ENCODE measurements at places on chromosomes 4 and X.

GRCh38 chr4:116627545-116627944 lies 457.8 kb downstream of the TRAM1L1 start:
- no peak for DNase-seq

- DNase-seq: peak; percentile 44
Measured at GRCh38 chrX:71183341-71183740, 38.7 kb downstream of the NLGN3 start.

- DNase-seq: no peak
Measured at GRCh38 chr4:174702979-174703478, 126.0 kb downstream of the GLRA3 start.

GRCh38 chrX:69493193-69493592 lies 10.9 kb upstream of the NALF2 start:
- DNase-seq: no peak

DNA sequence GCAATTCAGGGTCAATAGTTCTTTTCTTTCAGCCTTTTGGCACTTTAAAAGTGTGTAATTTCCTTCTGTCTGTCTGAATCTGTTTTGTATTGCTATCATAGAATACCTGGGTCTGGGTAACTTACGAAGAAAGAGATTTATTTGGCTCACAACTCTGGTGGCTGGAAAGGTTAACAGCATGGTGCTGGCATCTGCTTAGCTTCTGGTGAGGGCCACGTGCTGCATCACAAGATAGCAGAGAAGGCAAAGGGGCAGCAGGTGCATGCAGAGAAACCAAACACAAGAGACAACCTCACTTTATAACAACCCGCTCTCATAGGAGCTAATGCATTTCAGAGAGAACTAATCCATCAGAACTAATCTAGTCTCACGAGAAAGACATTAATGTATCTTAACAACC lies 18.8 kb downstream of the RGN start:
- DNase-seq: no peak

GRCh38 chr4:99723612-99724011 lies 66.0 kb upstream of the C4orf54 start:
- DNase-seq: peak; percentile 18

- DNase-seq: no peak
Measured at GRCh38 chr4:1019729-1020470, 8.5 kb downstream of the FGFRL1 start.

GRCh38 chr4:20868108-20868507 lies 167.8 kb downstream of the PACRGL start:
- DNase-seq: no peak

DNA sequence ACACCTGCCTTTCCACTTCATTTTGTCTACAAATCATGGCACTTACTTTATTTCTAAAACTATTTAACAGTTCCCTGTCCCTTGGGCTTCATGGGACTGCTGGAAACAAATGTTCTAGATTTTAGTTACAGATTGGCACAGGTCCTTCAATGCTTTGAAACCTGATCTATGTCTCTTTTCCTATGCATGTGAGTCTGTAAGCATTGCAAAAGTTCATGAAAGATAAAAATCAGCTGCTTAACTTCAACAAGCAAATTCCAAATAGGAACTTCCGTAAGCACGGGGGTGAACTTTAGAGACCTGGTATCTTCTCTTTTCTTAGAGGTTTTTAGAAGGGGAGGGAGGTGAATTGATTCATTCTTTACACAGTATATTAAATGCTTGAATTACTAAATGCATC lies 9.5 kb downstream of the LGI2 start:
- DNase-seq: no peak

DNA sequence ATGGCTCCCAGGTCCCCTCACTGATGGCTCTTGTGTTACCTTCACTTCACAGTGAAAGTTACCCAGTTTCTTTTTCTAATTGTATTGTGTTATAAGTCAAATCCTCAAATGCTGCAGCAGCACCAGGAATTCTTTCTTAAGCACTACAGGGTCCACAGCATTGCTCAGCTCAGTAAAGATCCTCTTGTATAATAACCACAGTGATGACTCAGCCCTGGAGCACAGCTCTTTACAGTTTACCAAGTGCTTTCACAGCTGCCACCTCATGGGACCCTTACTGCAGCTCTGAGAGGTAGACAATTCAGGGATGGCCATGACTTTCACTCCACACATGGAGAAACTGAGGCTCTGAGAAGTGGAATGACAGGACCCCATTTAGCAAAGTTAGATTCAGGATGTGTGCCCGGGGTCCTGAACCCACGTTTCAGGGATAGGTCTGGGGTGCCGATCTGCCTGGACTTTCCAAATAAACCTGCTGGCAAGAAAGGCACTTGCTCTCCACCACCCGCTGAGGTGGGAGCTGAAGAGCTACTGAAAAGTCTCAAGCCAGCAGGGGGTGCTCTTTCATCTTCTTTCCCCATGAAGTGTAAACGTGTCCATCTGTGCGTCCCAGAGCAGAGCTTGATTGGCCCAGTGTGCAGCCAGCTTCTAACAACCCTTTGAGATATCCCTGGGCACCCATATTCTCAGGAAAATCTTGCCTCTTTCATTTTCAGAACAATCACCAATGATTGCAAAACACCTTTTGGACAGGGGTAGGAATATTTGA lies 35.7 kb upstream of the GABRQ start:
- no peak for DNase-seq

DNA sequence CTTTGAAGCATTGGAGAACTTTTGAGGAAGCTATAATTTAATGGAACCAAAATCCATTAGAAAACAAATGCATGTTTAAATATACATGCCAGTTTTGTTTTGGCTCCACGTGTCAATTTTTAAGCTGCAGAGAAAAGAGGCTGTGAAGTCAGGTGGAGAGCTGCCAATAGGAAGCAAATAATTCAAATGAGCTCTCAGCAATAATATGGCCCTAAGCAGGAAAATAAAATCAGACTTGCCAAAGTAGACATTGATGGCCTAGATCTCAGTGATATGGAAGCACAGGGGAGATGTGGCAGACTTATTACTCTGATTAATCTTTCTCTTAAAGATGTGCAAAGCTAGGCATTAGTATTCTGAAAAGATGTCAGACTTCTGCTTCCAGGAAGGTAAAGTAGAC lies 769.8 kb upstream of the NDST4 start:
- no peak for DNase-seq

- no peak for DNase-seq
Measured at GRCh38 chrX:115419069-115419468, 129.6 kb downstream of the LUZP4 start.

DNA sequence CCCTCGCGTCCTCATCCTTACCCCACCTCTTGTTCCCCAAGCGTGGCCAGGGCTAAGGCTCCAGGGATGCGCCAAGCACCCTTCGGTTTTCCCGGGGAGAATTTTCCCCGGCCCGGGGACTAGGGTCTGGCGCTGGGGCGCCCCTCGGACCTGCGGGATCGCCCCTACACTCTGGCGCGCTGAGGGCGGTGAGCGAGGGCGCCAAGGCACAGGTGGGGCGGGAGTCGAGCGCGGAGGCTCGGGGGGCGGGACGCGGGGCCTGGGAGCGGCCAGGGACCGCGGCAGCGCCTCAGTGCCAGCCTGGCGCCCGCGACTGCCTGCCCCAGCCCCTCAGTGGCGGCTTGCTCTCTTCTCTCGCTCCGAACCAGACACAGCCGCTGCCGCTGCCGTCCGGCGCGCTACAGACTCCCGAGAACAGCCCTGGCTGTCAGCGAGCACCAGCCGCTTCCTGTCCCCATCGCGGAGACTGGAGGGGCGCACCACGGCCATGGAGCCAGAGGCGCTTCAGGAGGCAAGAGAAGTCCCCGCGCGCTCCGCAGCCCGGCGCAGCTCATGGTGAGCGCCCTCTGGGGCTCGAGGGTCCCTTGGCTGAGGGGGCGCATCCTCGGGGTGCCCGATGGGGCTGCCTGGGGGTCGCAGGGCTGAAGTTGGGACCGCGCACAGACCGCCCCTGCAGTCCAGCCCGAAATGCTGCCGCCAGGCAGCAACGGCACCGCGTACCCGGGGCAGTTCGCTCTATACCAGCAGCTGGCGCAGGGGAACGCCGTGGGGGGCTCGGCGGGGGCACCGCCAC lies at the start of gene DRD5:
TSS of gene DRD5 (plus strand) at position 292 of the 793 bp plus-strand sequence. CDS start at position 688, 396 bp downstream.
- peak; percentile 36 for DNase-seq

DNA sequence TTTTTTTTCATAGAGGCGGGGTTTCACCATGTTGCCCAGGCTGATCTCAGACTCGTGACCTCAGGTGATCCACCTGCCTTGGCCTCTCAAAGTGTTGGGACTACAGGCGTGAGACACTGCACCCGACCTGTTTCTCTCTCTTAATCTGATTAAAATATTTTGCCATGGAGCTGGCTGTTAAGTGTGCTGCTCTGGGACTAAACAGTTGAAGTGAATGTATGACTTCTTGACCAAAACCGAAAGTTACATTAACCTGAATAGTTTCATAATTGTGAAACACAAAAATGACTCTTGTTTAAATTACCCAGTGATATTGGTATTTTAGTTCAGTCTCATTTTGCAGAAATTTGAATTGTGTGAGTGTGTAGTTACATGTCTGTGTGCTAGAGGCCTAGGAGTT lies 2548.6 kb downstream of the PCDH7 start:
- no peak for DNase-seq

DNA sequence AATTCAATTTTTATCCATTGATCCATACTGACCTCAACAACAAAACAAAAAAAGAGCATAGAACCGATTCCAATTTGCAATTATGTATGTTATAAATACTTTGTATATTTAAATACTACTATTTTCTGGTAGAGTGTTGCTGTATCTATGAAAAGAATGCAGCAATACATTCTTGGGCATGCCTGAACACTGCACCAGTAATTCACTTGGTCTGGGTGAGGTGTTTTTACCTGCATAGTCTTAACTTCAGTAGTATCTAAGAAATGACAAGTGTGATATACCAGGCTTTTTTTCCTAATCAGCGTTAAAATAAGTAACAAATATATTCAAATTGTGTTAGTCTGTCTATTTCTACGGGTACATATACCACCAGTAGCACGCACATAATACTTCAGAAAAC lies 120.2 kb downstream of the KLHL13 start:
- no peak for DNase-seq

DNA sequence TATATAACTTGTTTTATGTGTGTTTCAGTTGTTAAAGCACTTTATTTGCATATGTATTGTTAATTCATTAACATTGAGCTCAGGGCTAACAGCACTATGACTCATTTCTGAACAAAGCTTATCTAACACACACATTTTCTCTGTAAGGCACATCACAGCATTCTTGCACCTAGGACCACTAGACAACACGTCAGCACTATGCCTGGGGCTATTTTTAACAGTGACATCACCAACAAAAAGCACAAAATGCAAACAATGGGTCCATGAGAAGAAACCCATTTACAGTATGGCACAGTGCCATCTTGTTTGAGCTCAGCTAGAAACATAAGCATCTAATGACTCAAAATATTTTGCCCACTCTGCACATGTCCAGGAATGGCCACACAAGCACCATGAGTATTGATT lies 124.4 kb downstream of the RELL1 start:
- no peak for DNase-seq

DNA sequence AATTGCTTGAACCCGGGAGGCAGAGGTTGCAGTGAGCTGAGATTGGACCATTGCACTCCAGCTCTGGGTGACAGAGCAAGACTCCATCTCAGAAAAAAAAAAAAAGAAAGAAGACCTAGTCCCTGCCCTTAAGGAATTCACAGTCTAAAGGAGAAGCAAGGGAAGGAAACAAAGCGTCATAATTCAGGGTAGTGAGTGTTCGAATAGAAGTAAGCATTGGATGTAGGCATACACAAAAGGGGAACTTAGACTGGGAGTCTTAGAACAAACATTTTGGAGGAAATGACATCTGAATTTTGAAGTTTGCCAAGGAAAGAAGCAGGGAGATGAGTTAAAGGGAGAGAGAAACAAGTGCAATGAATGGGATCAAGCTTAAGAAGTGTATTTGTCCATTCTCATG lies 32.4 kb downstream of the PPM1K start:
- DNase-seq: no peak

DNA sequence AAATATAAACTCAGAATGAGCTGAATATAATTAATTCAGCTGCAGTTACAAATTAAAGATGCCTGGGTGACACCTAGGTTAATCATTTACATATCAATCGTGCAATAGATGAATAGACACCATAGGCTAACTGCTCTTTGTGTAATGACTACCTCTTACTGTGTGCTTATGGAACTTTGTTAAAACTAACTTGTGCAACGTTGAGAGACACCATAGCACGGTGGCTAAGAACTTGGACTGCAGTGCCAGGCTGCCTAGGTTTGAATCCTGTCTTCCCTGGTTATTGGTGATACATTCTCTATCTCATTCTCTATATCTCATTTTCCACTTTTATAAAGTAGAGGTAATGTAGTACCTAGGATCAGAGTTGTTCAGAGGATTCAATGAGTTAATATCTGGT lies 46.9 kb downstream of the SMAD1 start:
- DNase-seq: no peak

GRCh38 chr4:68272380-68272779 lies 26.9 kb upstream of the TMPRSS11B start:
- DNase-seq: no peak

- DNase-seq: no peak
Measured at GRCh38 chrX:39582976-39583375, 514.8 kb downstream of the BCOR start.
